ENCODE measurements at places on chromosomes 1 and 21.

GRCh38 chr1:9689971-9690381, 38.4 kb downstream of the PIK3CD start:
- no peak for DNase-seq

- no peak for DNase-seq
Measured at GRCh38 chr1:74969566-74970135, 164.5 kb upstream of the LHX8 start.

GRCh38 chr1:63904826-63905225, 131.0 kb downstream of the ROR1 start:
- DNase-seq: no peak

GRCh38 chr1:47395433-47395832, 20.7 kb upstream of the FOXE3 start:
- no peak for DNase-seq

DNA sequence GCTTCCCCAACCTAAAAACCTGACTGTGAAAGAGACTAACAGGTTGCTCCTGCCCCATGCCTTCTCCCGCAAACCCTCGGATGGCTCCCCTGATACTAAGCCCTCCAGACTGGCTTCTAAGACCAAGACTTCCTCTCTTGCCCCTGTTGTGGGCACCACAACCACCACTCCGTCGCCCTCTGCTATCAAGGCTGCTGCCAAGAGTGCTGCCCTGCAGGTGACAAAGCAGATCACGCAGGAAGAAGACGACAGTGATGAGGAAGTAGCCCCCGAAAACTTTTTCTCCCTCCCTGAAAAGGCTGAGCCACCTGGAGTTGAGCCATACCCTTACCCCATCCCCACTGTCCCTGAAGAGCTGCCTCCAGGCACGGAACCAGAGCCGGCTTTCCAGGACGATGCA, 19.3 kb downstream of the PRCC start:
- DNase-seq: no peak

GRCh38 chr1:119919241-119919640, 22.9 kb upstream of the ADAM30 start:
- no peak for DNase-seq

- DNase-seq: no peak
Measured at GRCh38 chr1:108829498-108829916, 27.4 kb downstream of the AKNAD1 start.

DNA sequence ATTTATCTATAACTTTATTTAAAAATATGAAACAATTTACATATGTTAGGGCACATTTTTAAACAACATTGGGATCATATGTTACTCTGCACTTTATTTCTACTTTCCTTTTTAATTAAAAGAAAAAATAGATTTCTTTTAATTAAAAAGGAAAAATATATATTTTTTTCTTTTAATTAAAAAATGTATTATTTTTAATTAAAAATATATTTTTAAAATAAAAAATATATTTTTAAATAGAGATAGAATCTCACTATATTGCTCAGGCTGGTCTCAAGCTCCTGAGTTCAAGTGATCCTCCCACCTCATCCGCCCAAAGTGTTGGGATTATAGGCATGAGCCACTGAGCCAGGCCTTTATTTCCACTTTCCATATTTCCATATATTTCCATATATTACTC, 36.7 kb downstream of the WARS2 start:
- no peak for DNase-seq

DNA sequence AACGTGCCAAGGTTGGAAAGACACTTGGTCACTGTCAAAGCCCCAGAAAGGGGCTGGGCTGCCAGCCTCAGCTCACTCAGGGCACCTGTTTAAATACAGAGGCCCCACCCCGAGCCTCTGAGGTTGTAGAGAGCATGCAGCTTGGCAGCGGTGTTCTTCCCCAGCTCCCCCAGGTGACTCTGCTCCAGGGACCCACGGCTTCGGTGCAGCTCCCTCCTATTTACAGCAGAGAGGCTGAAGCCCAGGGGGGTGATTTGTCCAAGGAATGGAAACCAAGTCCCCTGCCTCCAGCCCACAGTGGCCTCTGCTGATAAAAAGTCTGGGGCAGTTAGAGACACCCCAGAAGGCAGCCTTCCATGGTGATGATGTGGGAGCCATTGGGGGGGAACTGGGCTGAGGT, 9.1 kb upstream of the C1QA start:
- no peak for DNase-seq

DNA sequence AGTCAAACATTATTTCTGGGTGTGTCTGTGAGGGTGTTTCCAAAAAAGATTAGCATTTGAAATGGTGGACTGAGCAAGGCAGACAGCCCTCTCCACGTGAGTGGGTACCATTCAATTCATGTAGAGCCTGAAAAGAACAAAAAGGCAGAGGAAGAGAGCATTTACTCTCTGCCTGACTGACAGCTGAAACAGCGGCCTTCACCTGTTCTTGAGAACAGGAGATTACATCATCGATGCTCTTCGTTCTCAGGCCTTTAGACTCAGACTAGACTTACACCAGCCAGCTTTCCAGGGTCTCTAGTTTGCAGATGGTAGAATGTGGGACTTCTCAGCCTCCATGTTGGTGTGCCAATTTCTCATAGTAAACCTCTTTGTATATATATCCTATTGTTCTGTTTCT, 302.3 kb downstream of the BACH1 start:
- no peak for DNase-seq

DNA sequence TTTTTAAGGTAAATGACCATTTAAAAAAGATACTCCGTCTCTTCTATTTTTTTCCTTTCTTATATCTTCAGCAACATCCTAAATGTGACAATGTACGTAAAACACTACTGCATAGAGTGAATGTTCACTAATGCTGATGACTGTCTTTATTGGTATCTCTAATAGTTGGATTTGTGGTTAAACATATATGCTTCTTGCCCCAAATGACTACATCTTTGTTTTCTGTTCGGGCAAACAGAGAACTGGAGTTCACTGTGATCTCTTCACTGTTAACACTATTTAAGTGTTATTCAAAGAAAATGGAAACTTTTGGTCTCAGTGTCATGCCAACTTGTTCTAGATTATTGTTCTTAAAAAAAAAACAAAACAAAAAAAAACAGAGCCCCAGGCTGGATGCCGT, 109.4 kb downstream of the KIF26B start:
- DNase-seq: no peak

- DNase-seq: no peak
Measured at GRCh38 chr1:203396595-203397194, 45.8 kb upstream of the FMOD start.

DNA sequence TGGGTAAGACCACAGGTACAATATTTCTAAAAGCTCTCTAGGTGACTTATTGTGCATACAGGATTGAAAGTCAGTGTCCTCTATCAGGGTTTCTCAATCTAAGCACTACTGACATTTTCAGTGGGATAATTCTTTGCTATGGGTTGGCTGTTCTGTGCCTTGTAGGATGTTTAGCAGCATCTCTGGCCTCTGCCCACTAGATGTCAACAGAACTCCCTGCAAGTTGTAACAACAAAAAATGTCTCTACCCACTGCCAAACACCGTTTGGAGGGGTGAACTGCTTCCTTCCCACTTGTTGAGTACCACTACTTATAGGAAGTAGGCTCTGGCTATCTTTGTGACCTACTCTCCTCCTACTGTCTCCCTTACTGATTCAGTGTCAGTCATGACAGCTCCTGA, 90.1 kb upstream of the ZRANB2 start:
- no peak for DNase-seq

GRCh38 chr1:63012339-63012738, 228.4 kb downstream of the ATG4C start:
- DNase-seq: no peak

DNA sequence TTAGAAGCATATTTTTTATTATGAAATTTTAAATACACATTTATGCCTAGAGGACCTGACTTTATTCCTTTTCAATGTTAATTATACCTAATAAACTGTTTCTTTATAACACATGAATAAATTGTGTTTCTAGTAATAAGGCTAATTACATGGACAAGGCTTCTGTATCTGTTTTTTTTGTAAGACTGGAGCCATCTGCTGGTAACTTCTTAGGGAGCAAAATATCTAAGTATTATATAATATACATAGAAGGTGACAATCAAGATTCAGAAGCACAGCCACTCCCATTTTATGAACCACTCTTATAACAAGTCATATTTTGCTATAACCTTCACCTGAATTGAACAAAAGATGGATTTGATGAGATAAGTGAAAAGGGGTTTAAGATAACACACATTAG, 84.2 kb downstream of the LBR start:
- no peak for DNase-seq

GRCh38 chr1:89609781-89610456, 23.0 kb upstream of the LRRC8C start:
- no peak for DNase-seq

DNA sequence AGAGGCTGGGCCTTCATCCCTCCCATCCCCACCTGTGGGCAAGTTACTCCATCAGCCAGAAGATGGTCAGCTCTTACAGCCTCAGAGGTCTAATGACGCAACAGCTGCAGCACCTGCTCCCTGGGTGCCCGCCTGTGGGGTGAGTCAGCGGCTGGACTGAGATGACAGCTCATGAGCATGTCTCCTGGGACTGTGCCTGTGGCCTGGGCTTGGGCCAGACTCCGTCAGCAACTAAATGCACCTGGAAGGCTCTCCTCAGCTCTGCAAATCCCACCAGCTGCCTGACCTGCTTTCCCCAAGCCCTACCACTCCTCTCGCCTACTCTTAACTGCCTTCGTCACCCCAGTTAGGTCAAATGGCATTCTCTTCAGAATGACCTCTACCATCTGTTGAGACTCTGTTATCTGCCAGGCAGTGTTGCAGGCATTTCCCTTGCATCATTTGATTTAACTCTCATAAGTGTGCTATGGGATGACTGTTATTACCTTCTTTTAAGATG, 47.7 kb downstream of the ETS2 start:
- DNase-seq: peak; percentile 41

DNA sequence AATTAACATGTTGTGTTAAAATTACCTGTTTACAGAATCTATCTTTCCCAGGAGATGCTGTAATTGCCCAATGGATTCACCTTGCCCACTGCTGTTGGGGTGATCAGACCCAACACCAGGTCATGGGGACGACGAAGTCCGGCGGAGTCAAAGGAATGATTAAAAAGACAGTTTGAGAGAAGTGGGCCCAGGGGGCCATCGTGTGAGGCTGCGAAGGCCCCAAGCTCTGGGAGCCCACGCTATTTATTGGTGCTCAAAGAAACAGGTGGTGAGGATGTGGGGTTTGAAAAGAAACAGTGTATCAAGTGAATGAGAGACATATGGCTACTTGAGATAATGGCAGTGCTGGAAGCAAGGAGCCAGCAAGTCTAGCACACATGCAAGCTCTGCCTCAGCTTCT, 16.3 kb upstream of the L1TD1 start:
- no peak for DNase-seq

DNA sequence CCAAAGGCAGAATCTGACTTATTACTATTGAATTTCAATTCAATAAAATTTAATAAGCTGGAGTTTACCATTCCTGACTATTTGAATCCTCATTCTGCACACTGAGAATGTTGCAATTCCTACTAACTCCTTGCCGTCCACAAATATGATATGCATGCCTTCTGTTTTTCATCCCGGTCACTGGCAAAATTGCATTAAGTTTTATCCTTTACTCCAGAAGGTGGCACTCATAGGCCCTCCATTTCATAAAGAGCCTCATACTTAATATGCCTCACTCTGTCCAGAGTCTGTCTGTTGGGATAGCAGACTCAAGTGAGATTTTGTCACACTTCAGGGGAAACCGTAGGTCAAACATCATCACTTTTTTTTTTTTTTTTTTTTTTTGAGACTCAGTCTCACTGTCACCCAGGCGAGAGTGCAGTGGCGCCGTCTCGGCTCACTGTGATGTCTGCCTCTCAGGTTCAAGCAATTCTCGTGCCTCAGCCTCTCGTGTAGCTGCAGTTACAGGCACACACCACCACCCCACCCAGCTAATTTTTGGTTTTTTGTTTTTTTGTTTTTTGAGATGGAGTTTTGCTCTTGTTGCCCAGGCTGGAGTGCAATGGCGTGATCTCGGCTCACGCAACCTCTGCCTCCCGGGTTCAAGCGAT, 27.3 kb downstream of the F11R start:
- DNase-seq: no peak

DNA sequence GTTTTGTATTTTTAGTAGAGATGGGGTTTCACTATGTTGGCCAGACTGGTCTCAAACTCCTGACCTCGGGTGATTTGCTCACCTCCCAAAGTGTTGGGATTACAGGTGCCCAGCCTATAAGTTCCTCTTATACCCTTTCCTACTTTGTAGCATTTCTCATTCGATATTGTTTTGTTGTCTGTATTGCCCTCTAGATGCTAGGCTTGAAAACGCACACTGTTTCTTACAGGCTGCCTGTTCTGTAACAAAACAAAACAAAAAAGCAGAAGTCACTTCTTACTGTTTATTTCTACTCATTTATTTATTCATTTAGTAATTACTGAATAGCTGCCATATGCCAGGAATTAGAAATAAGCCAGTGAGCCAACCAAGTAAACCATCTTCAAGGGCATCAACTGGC, 136.9 kb upstream of the BMP8A start:
- DNase-seq: no peak

DNA sequence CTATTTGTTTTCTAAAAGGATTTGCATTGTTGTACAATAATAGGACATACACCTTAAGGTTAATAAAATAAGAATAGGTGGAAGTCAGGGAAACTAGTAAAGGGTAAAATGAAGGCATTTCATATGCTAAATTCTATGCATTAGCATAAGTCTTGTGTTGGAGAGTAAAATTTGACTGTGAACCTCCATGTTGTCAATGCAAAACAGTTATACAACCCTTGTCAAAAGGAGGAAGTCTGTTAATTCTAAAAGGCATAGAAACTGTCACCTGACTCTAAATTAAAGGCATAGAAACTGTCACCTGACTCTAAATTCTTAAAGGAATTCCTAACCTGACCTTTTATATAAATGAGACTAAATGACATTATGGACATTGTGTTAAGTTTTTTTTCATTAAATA, 291.8 kb downstream of the OLFM3 start:
- no peak for DNase-seq

DNA sequence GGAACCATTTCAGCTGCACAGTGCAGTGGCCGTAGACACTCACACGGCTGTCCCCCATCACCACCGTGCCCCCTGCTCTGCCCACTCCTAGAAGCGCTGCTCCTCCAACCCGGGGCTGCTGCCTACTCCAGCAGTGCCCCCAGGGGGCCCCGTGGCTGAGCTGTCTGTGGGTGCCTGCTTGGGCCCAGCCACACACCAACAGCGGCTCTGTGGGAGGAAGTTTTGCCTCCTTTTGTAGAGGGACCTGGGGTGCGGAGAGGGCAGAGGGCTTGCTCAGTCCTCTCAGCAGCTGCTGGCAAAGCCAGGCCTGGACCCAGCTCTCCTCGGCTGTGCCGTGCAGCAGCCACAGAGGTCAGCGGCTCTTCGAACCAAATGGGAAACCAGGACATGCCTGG, 11.4 kb upstream of the LRRC3 start:
- no peak for DNase-seq

DNA sequence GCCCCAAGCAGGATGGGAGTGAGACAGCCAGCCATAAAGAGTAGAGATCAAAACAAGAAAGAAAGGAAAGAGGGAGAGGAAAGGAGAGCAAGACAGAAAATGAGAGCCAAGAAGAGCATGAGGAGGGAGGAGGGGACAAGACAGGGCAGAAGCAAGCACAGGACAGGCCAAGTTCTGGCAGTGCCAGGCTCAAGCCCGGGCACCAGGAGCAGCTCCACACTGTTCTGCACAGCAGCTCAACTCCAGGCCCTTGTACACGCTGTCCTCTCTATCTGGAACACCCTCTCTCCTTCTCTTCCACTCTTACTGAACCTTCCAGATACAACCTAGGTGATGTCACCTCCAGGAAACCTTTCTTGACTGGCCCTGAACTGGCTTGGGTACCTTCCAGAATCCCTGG, 11.7 kb downstream of the IFFO2 start:
- no peak for DNase-seq

GRCh38 chr1:10242811-10243210, 32.4 kb downstream of the KIF1B start:
- DNase-seq: no peak

- DNase-seq: no peak
Measured at GRCh38 chr1:16905110-16905867, 9.5 kb downstream of the RNU1-2 start.
